ENCODE measurements at places on chromosomes 3 and 15. TPM values are rescaled to one million over a fixed set of nuclear protein-coding genes. Genes with fewer than 3 reads are reported as not detected.

The THUMPD3 gene
- 67.3 TPM for total RNA-seq

The SPTBN5 gene
- total RNA-seq: 0.63 TPM

The CORO2B gene
- 52.9 TPM for total RNA-seq

The WDR72 gene
- total RNA-seq: 0.31 TPM

The LRRC28 gene
- total RNA-seq: 66.0 TPM

The PSTPIP1 gene
- total RNA-seq: not detected

The FAH gene
- total RNA-seq: 2.8 TPM

The SEMA3F gene
- total RNA-seq: 11.3 TPM

The TRIM42 gene
- not detected for total RNA-seq

The INO80 gene
- total RNA-seq: 38.2 TPM

The TMEM158 gene
- total RNA-seq: 21.3 TPM

The DZIP1L gene
- total RNA-seq: 26.9 TPM

The FBXW12 gene
- total RNA-seq: 2.8 TPM

The RGMA gene
- 16.6 TPM for total RNA-seq

The HDC gene
- total RNA-seq: not detected

The RTP3 gene
- not detected for total RNA-seq

The TMEM212 gene
- not detected for total RNA-seq

The STAC gene
- 14.7 TPM for total RNA-seq

Data from parietal lobe (tissue), 2 donors.